Skeletal muscle cell (primary cell): ENCODE measurements at places on chromosomes 2 and 18.
A peak's percentile ranks its signal among the peaks of the same experiment; 100 is the strongest.

DNA sequence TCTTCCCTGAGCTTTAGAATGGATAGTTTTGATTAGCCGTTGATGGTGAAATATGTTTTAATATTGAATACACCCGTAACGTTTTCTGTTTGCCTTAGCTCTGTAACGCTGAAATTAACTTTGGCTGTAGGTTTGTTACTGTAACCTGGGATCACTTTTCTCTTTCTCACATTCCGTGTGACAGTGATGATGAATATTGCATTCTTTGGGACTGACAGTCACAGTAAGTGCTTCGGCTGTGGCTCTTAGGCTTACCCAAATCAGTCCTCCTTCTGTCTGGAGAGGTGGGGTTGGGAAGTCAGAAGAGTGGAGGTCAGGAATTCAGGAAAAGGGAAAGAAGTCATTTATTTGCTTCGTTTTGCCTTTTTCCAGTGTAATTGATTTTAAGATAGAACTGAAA, 18.0 kb downstream of the RMC1 start:
- DNase-seq: no peak

- DNase-seq: no peak
These were observed 2.5 kb upstream of the PER2 start for GRCh38 chr2:238290715-238291549.

GRCh38 chr18:39675906-39676305, 2110.3 kb upstream of the CELF4 start:
- no peak for DNase-seq

DNA sequence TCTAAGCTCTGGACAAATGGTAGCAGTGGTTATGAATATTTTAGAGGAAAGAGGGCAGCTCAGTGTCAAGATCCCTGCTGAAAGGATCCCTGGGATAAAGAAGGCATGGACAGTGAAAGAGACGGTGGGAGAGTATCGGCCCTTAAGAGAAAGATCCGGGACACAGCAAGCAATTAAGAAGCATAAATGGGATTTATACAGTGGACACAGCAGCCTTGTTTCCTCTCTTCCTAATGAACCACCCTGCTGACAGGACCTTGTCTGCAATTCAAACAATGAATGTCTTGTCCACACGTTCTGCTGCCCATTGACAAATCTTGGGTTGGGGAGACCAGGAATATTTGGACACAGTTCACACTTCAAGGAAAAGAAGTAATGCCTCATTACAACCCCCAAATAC, 16.5 kb downstream of the CPLX4 start:
- DNase-seq: no peak

GRCh38 chr18:70172225-70172624, 33.3 kb downstream of the RTTN start:
- no peak for DNase-seq

- DNase-seq: no peak
These were observed 14.5 kb upstream of the LRPPRC start for GRCh38 chr2:44010266-44010665.

DNA sequence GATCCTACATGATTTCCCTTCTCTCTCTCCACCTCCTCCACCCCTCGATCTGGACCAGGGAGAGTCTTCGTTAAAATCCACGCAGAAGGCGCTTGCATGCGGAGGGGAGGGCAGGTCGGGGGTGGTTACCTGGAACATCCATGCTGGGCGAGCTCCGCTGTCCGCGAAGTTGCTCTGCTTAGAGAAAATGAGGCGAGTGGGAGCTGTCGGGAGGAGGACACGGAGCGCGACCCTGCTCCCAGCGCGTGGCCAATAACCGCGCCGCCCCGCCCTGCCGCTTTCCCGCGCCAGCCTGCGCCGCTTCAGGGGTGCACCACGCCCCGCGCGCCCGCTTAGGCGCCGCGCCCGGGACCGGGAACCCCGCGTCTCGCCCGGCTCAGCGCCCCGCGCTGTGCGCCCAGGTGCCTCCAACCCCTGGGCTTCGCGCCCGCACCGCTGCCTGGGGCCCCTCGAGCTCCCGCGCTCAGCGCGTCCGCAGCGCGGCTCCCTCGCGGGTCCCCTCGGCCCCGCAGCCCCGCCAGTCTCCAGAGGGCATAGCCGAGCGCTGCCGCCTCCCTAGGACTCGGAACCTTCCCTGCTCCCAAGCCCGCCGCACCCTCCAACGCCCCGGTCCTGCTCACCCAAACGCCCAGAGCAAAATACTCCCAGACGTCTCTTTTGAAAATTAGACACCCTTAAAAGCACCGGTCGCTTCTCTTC, 636 bp downstream of the CBLN2 start:
- no peak for DNase-seq

GRCh38 chr2:102131564-102131963, 11.0 kb upstream of the IL1R1 start:
- DNase-seq: no peak

DNA sequence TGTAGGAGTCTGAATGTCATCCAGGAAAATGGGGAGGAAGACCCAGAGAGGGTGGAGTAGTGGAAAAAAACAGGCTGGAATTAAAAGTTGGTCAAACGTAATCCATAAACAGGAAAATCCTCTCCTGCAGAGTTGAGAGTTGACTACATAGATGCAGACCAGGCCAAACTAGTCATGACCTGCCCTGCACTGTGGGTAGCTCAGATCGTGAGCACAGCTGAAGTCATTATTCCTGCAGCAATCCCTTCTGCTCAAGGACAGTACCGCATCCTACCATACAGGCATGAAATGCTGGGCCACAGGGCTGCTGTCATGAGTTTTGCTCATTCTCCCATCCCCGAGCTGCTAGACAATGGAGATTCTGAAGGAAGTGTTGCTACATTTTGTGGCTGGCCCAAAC, 352.2 kb downstream of the EN1 start:
- no peak for DNase-seq

DNA sequence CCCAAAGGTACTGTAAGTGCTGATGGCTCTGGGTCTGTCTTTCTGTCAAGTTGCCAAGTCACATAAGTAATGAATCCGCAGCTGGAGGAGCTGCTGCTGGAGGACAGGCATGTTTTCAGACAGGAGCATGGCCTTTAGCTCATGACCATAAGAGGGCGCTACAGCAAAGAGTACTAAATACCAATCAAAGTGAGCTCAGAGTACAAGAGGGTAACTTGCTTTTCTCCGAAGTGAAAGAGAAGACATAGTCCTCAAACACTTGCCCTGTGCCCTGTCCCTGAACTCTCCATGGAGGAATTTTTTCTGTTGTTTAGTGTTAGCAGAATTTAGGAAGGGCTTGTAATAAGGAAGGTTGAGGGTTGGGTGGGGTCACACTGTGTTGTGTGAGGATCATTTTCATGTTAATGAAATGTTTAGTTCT, 58.0 kb upstream of the EML6 start:
- no peak for DNase-seq

- no peak for DNase-seq
These were observed 390 bp downstream of the PCARE start for GRCh38 chr2:29073933-29074332.

DNA sequence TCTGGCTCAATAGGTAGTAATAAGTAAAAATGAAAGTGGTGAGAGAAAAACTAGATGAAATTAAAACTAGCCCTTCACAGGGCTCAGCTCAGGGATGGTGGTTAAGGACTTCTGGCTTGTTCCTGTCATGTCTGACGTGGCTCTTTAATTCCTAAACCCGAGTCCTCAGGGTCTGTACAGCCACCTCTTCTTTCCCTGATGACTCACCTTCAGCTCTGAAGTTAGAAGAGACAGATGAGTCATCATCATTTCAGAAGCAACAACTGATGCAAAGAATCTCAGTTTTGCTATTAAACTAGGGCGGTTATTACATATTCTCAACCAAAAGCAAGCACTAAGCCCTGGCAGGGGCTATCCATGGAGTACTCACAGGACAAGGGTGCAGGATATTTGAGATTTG, 24.0 kb upstream of the ITGB6 start:
- DNase-seq: peak; percentile 97

DNA sequence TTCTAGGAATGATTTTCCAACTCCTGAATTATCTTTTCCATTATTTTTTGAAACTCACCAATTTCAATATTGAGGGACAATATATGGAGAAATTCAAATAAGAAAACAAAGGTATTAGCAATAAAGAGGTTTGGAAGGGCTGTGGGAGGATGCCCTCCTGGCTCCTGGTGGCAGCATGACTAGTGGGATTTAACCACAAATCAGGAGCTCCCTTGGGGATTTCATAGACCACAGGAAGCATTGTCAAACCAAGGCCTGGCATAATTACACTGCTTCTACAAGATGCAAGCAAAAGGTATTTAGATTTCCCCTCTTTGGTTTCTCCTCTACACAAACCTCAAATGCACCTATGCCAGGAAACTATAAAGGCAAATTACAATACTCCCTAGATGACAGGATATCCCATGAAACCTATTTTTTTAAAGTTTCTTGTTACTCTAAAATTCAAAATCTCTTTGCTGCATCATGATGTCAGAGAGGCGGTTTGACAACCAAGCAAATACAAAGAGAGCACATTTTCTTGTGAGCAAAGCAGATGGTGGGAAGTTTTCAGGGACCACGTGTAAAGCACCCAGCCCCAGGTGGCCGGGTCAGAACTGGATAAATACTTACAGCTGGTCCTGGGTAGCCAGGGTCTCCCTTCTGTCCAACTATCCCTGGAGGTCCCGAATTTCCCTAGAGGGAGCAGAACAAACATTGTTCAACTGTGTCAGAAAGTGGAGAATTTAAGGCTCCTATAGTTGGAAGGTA, 67.9 kb downstream of the COL6A3 start:
- no peak for DNase-seq

DNA sequence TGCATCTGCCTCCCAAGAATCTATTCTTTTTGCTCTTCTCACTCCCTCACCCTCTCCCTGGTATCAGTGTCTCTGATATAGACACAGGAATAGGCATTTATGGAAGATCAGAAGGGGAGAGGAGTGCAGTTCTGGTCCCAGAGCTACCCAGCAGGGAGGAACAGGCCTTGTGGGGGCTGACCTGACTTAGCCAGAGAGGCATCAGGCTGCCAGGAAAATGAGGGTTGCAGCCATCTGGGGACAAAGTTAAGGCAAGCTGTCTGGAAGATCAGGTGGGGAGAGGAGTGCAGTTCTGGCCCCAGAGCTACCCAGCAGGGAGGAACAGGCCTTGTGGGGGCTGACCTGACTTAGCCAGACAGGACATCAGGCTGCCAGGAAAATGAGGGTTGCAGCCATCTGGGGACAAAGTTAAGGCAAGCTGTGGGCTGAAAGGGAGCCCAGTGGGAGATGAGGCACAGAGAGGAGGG, 69.9 kb upstream of the HK2 start:
- DNase-seq: no peak

DNA sequence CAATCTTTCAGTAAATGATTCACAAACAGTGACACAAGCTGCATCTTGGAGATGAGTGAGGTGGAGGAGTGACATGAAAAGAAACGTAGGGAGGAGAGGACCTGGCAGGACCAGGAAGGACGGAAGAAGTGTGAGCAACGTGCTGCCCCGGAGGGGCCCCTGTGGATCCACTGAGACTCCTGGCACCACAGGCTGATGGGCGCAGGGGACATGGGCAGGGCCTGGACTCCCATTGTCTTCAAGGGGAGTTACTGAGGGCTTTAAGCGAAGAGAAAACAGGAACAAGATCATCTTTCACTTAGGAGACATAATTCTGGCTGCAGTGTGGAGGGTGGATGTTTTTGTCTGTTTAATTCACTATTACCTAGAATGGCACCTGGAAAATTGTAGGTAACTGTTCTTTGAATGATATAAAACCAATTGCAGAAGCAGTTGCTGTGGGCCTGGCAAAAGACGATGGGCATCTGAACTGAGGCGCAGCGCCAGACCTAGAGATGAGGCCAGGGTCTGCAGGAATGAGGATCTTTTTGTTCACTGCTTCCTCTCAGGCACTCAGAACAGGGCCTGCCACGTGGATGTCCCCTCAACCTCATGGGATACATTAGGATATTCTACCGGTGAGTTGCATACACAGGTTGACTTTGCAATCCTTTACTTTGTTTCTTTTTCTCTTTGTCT, 156.4 kb downstream of the TMEM18 start:
- no peak for DNase-seq

DNA sequence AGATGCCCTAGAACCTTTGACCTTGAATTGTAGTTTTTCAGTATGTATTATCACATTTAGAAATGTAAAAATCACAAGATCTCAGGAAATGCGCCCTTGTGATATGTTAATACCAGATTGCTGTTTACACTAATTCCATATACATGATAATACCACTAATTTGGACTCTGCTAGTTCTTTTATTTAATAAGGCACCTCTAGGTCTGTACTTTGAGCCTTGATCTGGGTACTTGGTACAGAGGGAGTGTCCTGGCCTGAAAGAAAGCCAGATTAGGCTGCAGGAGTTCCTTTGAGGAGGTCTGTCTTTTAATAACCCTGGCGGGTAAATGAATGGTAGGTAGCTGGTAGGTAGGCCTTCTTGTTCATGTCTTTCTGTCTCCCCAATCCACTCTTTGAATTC, 26.3 kb downstream of the PLEKHA3 start:
- no peak for DNase-seq

GRCh38 chr2:3451169-3451568, 68.2 kb downstream of the ADI1 start:
- DNase-seq: no peak

DNA sequence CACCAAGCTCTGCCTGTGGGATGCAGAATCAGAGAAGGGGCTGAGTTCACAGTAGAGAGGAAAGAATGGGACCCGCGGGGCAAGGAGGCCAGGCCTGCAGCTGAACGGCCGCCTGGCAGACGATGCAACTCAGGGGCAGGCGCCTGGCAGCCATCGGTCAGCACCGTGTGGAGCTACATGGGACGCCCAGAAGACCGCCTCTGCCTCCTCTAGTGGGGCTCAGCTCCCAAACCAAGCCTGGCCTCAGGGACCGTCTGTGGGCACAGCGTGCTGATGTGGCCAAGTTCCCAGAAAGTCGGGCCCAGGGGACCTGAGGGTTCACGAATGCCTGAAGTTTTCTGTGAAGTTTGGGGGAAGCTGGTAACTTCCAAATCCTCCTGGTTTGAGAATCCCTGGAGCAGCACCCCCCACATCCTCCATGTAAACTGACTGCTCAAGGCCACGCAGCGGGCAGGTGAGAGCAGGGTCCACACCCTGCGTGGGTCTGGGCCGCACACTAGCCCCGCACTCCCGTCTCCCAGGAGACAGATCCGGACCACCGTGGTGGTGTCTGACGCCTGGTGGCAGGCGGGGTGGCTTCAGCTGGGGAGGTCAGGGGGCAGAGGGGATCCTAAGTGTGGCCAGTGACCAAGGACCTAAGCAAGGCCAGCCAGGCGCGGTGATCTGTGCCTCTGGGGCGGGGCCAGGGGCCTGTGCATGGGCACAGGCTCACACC, 14.6 kb downstream of the SNORC start:
- no peak for DNase-seq
